ENCODE measurements at places on chromosomes 6 and 20.

DNA sequence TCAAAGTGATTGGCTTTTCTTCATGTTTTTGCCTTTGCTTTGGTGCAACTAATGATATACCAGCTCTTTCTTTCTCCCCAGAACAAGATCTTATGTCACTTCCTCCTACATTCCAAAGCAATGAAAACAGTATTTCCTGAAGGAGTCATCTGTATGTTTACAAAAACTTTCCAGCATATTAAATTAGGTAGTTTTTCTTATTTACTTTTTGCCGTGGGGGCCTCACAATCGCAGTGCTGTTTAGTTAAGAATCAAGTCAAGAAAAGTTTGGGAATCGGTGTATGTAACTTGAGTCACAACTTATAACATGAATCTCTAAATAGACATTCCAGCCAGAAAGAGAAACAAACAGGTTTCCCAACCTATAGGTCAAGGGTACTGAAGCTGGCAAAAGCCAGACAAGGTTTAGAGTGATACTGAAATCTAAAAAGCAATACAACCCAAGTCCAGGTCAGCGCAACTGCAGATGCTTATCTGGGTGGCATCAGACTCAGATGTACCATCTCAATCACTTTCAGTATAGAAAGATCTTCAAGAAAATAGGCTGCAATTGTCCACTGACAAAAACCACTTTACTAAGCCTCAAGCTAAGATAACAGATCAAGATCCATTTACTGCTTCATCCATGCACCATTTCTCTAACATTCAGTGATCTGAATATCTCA lies 63.6 kb downstream of the IPCEF1 start:
- H3K36me3 ChIP-seq: no peaks in the 10 kb centered on the region
- peaks cover 3% of the 10 kb centered on the region for H3K4me1 ChIP-seq
- H3K4me3 ChIP-seq: no peak overlapping the region
- peak overlapping the region; percentile 14 for H3K27ac ChIP-seq

DNA sequence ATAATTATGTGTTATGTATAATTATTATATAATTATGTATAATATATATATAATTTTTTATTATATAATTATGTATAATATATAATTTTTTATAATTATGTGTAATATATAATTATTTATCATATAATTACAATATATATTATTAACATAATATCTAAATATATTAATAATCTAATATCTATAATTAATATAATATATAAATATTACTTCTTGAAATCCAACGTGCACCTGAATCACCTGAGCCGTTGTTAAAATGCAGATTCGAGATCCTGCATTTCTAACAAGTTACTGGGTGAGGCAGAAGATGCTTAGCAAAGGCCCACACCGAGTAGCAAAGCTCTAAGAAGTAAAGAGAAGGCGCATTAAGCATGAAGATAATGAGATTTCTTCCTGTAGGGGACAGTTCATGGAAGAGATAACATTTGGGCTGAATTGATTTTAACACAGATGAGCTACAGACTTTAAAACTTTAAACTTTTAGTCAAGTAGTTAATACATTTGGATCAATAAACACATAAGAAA lies 406.4 kb upstream of the PLCB4 start:
- H3K27ac ChIP-seq: no peak overlapping the region
- no peak overlapping the region for H3K4me3 ChIP-seq
- H3K27me3 ChIP-seq: no peaks in the 10 kb centered on the region
- no peaks in the 10 kb centered on the region for H3K4me1 ChIP-seq
- H3K36me3 ChIP-seq: no peaks in the 10 kb centered on the region

- H3K27ac ChIP-seq: no peak overlapping the region
- no peaks in the 10 kb centered on the region for H3K36me3 ChIP-seq
- no peak for DNase-seq
Measured at GRCh38 chr6:36752886-36753506, 55.4 kb downstream of the RAB44 start.

GRCh38 chr6:11833626-11834592 lies 55.3 kb upstream of the ADTRP start:
- no peak overlapping the region for H3K27ac ChIP-seq
- no peaks in the 10 kb centered on the region for H3K27me3 ChIP-seq
- H3K4me3 ChIP-seq: no peak overlapping the region

DNA sequence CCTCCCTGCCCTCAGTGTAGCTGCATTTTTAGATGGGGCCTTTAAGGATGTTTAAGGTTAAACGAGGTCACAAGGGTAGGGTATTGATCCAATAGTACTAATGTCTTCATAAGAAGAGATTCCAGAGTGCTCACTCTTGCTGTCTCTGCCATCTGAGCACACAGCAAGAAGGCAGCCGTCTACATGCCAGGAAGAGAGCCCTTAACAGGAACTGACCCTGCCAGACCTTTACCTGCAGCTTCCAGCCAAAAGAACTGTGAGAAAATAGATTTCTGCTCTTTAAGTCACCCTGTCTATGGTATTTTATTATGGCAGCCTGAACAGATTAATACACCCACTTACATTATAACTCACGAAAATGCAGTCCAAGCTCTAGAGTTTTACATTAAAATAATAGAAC lies 685.3 kb upstream of the MARCKS start:
- no peaks in the 10 kb centered on the region for H3K4me1 ChIP-seq
- H3K27me3 ChIP-seq: no peaks in the 10 kb centered on the region
- no peaks in the 10 kb centered on the region for H3K36me3 ChIP-seq
- DNase-seq: no peak

- no peaks in the 10 kb centered on the region for H3K27me3 ChIP-seq
- H3K4me3 ChIP-seq: no peak overlapping the region
- no peak overlapping the region for H3K27ac ChIP-seq
- H3K4me1 ChIP-seq: no peaks in the 10 kb centered on the region
Measured at GRCh38 chr6:19830171-19830570, 7.0 kb upstream of the ID4 start.

- no peak overlapping the region for H3K4me3 ChIP-seq
- no peaks in the 10 kb centered on the region for H3K27me3 ChIP-seq
- no peak overlapping the region for H3K27ac ChIP-seq
- H3K4me1 ChIP-seq: no peaks in the 10 kb centered on the region
Measured at GRCh38 chr6:166419286-166419685, 36.5 kb upstream of the MPC1 start.

GRCh38 chr20:43355610-43356009 lies 102.1 kb upstream of the SRSF6 start:
- H3K4me1 ChIP-seq: no peaks in the 10 kb centered on the region
- no peaks in the 10 kb centered on the region for H3K36me3 ChIP-seq
- H3K27me3 ChIP-seq: no peaks in the 10 kb centered on the region
- H3K4me3 ChIP-seq: no peak overlapping the region
- H3K27ac ChIP-seq: no peak overlapping the region
- DNase-seq: no peak

DNA sequence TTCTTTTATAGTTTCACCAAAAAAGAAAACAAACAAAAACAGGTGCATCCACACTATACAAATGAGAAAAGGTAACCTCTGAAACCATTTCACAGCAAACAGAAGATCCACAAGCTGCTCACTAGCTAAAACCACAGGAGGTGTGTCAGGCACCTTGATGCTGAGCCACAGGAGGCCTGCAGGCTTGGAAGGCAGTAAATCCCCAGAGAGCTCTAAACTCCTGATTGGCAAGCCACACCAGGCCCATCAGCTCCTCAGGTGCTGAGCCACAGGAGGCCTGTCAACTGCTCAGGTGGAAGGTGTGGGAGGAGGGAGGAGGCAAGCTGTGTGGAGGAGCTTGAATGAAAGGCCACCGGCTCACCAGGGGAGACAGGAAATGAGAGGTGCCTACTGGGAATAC lies 273.0 kb downstream of the PKHD1 start:
- H3K27me3 ChIP-seq: no peaks in the 10 kb centered on the region
- DNase-seq: no peak
- H3K4me3 ChIP-seq: no peak overlapping the region

DNA sequence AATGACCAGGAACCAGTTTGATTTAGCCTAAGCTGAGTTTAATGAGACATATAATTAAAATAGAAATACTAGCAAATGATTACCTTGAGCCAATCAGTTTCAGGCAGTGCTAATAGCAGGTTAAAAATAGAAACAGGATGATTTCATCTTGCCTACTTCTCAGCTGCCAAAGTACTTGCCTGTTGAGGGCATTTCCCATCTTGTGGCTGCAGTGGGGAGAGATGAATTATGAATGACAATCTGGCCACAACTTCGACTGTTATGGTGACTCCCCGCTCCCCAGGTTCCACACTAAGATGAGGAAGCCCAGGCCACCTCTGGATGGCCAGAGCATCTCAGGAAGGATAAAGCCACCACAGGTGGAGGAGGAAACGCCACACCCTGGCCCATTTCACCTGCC lies 31.3 kb downstream of the MBOAT1 start:
- H3K36me3 ChIP-seq: no peaks in the 10 kb centered on the region
- no peak overlapping the region for H3K4me3 ChIP-seq
- peak overlapping the region; percentile 18 for H3K27ac ChIP-seq
- no peak for DNase-seq
- no peaks in the 10 kb centered on the region for H3K27me3 ChIP-seq
- peaks cover 14% of the 10 kb centered on the region for H3K4me1 ChIP-seq

GRCh38 chr6:20819774-20820400 lies 285.6 kb downstream of the CDKAL1 start:
- no peaks in the 10 kb centered on the region for H3K36me3 ChIP-seq
- H3K4me3 ChIP-seq: no peak overlapping the region
- no peak for DNase-seq
- no peaks in the 10 kb centered on the region for H3K27me3 ChIP-seq
- H3K27ac ChIP-seq: no peak overlapping the region

GRCh38 chr20:24389686-24390085 lies 79.7 kb upstream of the SYNDIG1 start:
- no peaks in the 10 kb centered on the region for H3K27me3 ChIP-seq
- no peak for DNase-seq
- no peaks in the 10 kb centered on the region for H3K4me1 ChIP-seq
- H3K36me3 ChIP-seq: no peaks in the 10 kb centered on the region

DNA sequence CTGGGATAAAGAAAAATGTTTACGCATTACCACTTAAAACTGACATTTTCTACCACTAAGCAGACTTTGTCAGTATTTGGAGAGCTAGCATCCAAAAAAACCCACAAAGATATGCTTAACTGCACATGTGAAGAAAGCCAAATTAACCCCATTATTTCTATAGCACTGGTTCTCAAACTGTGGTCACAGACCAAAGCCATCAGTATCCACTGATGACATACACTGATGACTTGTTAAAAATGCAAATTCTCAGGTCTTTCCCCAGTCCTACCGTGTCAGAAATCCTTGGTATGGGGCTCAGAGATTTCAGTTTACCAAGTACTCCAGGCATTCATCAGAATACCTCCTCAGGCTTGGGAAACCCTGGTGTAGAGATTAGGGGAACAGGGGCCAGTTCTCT lies 230.2 kb downstream of the PTPRK start:
- no peak overlapping the region for H3K4me3 ChIP-seq
- no peak for DNase-seq
- H3K27me3 ChIP-seq: no peaks in the 10 kb centered on the region
- no peaks in the 10 kb centered on the region for H3K4me1 ChIP-seq

DNA sequence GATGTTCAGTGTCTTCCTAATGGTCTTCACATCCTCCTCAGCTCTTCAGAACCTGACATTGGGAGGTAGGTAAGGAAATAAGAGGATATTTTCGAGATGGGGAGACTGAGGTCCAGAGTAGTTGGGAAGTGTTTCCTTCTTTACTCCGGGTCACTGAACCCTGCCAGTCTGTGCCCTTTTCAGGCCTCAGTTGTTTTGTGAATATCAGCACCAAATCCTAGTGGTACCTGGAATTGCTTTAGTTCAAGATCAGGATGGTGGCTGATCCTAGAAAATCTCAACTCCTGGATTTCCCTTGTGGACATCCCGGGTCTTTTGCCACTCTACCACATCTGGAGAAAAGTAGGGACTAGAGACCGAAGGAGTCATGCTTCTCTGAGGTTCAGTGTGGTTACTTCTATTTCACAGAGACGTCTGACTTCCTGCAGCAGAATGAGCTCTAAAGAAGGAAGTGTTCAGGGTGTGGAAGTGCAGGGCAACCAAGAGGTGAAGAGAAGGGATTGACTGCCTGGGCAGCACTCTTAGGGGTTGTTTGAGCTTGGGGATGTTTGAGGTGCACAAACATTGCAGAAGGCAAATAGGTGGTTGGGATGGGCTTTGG lies 995 bp downstream of the STK4 start:
- no peaks in the 10 kb centered on the region for H3K4me1 ChIP-seq
- H3K27ac ChIP-seq: no peak overlapping the region
- peak overlapping the region; percentile 92 for H3K4me3 ChIP-seq
- H3K36me3 ChIP-seq: no peaks in the 10 kb centered on the region
- no peaks in the 10 kb centered on the region for H3K27me3 ChIP-seq

- H3K27ac ChIP-seq: no peak overlapping the region
- H3K36me3 ChIP-seq: no peaks in the 10 kb centered on the region
- no peak for DNase-seq
- H3K27me3 ChIP-seq: no peaks in the 10 kb centered on the region
- H3K4me3 ChIP-seq: no peak overlapping the region
Measured at GRCh38 chr20:14245368-14245970, 91.9 kb downstream of the FLRT3 start.

DNA sequence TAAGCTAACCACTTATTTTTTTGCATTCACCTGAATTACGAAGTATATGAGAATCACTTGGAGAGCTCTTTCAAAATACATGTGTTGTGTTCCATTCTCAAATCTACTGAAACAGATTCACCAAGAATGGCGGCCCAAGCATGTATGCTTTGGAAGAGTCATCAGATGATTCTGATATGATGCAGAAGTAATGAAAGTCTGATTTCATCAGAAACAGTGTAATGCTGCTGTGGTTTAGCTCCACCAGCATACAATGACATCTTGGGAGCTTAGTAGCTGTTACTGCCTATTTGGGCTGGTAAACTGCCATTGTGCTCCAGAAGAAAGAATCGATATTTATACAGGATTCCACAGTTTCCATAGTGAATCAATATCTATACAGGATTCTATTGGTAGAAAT lies 52.9 kb downstream of the UBR2 start:
- H3K27me3 ChIP-seq: no peaks in the 10 kb centered on the region
- no peak for DNase-seq
- H3K4me1 ChIP-seq: no peaks in the 10 kb centered on the region
- H3K36me3 ChIP-seq: no peaks in the 10 kb centered on the region
- no peak overlapping the region for H3K4me3 ChIP-seq

DNA sequence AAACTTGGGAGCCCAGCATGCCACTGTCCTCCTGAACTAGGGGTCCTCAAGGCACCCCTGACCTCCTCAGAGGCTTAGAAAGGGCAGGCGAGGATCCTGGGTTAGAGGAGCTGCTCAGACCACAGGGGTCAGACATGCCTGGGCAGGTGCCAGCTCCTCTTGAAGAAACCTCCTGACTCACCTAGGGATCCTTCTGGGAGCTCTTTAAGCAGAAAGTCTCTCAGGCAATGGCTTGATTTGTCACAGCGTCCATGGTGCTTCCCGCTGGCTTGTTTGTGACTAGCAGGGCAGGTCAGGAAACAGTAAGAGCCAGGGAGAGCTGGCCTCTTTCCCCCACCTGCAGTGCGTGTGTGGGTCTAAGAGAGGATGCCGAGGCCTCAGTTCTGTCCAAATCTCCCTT lies 174.5 kb upstream of the SNX9 start:
- H3K27me3 ChIP-seq: no peaks in the 10 kb centered on the region
- no peak overlapping the region for H3K27ac ChIP-seq
- no peaks in the 10 kb centered on the region for H3K4me1 ChIP-seq
- peaks cover 13% of the 10 kb centered on the region for H3K36me3 ChIP-seq

GRCh38 chr20:51856432-51856831 lies 54.1 kb upstream of the SALL4 start:
- H3K4me3 ChIP-seq: no peak overlapping the region
- H3K27ac ChIP-seq: no peak overlapping the region
- no peaks in the 10 kb centered on the region for H3K4me1 ChIP-seq
- no peaks in the 10 kb centered on the region for H3K36me3 ChIP-seq
- no peak for DNase-seq

GRCh38 chr6:159094444-159095252 lies 49.9 kb upstream of the TAGAP start:
- no peaks in the 10 kb centered on the region for H3K36me3 ChIP-seq
- DNase-seq: no peak
- no peaks in the 10 kb centered on the region for H3K4me1 ChIP-seq
- no peak overlapping the region for H3K27ac ChIP-seq
- no peak overlapping the region for H3K4me3 ChIP-seq

Data from kidney (tissue), 22 donors.